HS-5 (cell line): ENCODE measurements at places on chromosomes 16 and 17.

GRCh38 chr16:59510008-59510424, 775.9 kb upstream of the GOT2 start:
- no peak for DNase-seq

- no peak for DNase-seq
Observed at GRCh38 chr16:78218279-78218678, 118.8 kb downstream of the WWOX start.

GRCh38 chr16:30875871-30876801, 17.7 kb downstream of the BCL7C start:
- DNase-seq = no peak

DNA sequence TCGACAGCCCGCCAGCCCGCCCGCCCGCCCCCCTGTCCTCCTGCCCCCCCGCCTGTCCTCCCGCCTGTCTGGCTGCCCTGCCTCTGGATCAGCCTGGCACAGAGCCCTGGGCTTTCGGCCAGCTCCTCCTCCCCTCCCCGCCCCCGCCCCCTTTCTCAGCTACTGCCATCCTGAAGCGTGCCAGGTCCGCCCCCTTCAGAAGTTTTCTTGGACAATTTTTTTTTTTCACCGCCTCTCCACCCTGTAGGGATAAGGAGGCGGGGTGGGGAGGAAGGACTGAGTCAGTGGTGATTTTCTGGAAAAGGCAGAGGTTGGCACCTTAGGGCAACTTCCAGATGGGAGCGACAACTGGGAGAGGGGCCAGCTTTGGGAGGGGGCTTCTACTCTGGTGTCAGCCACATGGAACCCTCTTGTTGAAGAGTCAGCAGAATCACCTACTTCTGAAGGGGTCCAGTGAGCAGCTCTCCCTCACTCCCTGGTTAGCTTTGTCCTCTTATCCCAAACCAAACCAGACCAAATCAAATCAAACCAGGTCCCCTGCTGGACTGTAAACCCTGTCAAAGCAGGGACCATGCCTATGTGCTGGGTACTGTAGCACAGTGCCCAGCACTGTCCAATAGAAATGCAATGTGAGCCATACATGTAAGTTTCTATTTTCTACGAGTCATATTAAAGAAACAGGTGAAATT, 19.7 kb downstream of the IGF2BP1 start:
- no peak for DNase-seq
